ENCODE measurements at places on chromosomes 1 and 21.
A peak's percentile ranks its signal among the peaks of the same experiment; 100 is the strongest.

DNA sequence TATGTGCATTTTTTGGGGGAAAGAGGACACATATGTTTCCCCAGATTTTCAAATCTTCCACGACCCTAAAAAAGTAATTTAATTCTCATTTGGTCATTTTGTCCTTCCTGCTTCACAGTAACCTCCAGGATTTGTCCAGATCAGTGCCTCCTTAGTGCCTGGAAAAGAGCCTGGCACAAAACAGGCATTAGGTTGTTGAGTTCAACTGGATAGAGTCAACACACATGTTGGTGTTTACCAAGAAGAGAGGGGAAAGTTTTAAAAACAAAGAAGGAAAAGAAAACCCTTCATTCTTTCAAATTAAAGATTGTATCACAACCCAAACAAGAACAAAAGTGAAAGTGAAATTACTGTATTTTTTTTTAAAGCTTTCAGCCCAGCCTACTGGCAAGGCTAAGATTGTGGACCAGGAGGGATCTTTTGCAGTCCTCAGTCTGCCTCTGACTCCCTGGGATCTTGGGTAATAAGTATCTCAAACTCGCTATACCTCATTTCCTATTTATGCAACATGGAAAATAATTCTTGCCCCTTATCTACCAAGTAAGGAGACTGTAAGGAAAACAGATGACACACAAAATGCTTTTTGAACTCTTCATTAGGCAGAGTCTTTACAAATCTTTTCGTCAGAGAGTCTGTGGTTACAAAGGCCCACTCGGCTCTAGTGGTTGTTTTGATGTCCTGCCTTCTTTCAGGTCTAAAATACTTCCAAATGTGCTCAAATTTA is 57.8 kb downstream of the ZNF281 start:
- DNase-seq: peak; percentile 95

DNA sequence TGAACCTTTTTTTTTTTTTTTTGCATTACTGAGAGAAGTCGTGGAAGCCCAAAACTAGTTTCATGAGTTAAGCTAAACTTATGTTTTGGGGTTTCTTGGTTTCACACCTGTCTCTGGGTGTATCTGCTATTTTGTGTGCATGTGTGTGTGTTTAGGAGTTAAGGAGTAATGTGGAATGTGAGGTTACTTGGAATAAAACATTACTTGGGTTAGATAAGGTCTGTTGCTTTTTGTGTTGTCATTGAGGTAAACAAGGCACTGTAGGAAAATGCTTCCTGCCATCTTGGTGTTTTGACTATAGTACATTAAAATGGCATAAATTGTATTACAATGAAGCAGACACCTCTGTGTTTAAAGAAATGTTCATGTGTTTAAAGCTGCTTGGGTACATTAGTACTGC is 2.9 kb downstream of the TENT5C start:
- DNase-seq: no peak

DNA sequence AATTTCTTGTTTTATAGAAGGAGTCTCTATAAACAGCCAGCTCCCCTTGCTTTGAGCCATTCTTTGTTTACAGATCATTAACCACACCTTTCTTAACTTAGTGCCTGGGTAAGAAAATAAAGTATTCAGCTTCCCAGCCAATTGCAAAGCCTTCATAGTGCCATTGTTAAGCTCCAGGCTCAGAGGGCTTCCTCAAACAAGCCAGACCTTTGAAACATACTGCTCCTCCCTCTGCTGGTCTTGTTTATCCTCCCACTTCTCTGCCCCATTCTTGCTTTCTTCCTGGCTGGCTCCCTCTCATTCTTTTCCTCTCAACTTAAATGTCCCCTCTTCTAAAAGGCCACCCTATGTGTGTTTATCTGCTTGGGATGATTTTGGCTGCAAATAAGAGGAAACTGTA is 319.4 kb upstream of the ST6GALNAC5 start:
- no peak for DNase-seq

GRCh38 chr1:34746785-34747637 is 7.8 kb upstream of the GJB5 start:
- DNase-seq: no peak

DNA sequence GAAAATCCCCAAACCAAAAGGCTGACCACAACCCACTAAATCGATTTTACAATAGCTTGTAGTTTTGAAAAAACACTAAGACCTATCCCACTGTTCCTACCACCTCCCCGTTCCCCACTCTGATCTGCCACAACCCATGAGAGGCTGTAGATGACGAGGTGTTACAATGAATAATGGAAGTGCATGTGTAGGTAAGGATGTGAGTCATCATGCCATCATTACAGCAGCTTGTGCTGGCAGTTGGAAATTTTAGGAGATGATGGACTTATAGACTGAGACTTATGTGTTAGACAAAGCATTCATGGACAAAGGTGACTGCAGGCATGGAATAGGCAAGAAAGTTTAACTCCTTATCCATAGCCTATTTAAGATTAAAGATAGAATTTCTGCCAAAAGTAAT is 184.7 kb upstream of the CACYBP start:
- DNase-seq: peak; percentile 24

GRCh38 chr1:206958144-206958543 is 11.9 kb upstream of the PIGR start:
- DNase-seq: no peak

DNA sequence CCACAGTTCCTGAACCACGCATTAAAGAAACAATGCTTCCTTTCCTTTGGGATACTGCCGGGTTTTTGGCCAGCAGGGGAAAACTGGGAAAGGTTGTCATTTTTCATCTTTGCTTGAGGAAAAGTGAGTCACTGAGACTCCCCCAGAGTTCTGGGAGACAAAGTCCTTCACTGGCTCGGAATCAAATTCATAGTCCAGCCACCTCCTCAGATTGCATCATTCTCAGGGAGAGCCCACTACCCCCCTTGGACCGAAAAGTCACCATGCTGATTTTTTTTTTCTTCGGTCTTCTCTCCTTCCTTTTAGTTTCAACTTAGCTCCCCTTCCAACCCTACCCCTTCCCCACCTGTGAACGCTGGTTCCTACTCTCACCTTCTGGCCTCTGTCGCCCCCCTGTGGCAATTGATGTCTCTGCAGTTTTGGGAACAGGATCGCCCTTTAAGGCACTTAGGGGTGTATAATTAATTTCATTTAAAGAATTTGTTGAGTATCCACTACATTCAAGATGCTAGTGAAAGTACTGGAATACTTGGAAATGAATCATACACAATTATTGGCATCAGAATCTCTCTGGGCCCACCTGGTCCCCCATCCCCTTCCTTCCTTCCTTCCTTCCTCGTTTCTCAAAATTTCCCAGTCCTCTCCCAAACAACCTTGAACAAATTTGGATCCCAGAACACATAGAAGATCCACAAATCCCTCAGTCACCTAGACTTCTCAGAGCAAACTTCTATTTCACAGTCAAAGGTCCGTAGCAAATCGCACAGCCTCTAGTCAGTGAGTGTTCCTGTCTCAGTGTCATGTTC is 6.9 kb downstream of the ACKR1 start:
- DNase-seq: no peak

- no peak for DNase-seq
These were observed 12.8 kb upstream of the TSPEAR start for GRCh38 chr21:44724196-44724595.

GRCh38 chr1:88060750-88061491 is 623.2 kb upstream of the PKN2 start:
- DNase-seq: no peak

GRCh38 chr21:45514311-45515021 is 27.8 kb downstream of the SLC19A1 start:
- no peak for DNase-seq

- DNase-seq: no peak
These were observed 35.2 kb upstream of the KCNJ15 start for GRCh38 chr21:38221594-38221993.

Measured in brain microvascular endothelial cell (primary cell).